ENCODE measurements at places on chromosomes 1 and 21. TPM values are rescaled to one million over a fixed set of nuclear protein-coding genes. Genes with fewer than 3 reads are reported as not detected.
A peak's percentile ranks its signal among the peaks of the same experiment; 100 is the strongest.

Gene FHAD1
- total RNA-seq: 1.4 TPM

Gene IL19
- not detected for total RNA-seq

Gene RXFP4
- total RNA-seq: not detected

Gene NR0B2
- total RNA-seq: not detected

- DNase-seq: no peak
Observed at GRCh38 chr1:81558291-81559076, 242.2 kb upstream of the ADGRL2 start.

DNA sequence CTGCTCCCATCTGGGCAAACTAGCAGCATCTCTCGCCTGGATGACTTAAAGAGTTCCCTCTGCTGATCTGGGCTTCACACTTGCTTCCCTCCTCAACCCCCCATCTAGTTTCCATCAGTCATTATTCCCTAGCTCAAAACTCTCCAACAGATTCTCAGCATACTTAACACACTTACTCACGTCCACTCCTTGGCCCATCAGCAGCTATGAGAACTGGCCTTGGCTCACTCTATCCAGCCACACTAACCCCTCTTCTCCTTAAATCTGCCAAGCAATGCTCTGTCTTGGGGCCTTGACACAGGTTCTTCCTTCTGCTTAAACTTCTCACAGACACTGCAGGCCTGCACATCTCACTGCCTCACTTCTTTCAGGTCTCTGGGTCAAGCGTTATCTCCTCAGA is 41.6 kb downstream of the GNG12 start:
- DNase-seq: peak; percentile 43

- no peak for DNase-seq
Observed at GRCh38 chr1:164619006-164619784, 60.2 kb downstream of the PBX1 start.

DNA sequence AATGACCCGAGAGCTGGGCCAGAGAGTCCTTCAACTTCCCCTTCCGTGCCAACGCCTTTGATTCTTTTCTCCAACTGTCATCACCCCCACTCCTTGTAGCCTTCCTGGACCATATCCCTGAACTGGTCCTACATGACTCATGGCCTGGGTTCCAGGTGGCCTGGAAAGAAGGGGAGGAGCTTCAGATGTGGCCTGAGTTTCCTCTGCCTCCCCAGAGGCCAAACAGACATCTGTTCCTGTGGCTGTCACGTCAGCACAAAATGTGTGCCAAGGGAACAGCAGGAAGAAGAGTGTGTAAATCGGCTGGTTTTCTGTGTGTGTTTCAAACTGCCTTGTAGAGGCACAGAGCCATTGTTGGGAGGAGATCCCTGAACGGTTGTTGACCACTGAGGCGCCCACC is 24.9 kb upstream of the KIRREL1 start:
- no peak for DNase-seq

Measured in skin of body (tissue), 3 donors.